Activated CD4-positive, alpha-beta T cell treated with anti-CD3 and anti-CD28 coated beads, Interleukin-2, amount 10 ng/mL, durations not matched to agents 24 days and 14 days (primary cell): ENCODE measurements at places on chromosomes 16 and 17.

DNA sequence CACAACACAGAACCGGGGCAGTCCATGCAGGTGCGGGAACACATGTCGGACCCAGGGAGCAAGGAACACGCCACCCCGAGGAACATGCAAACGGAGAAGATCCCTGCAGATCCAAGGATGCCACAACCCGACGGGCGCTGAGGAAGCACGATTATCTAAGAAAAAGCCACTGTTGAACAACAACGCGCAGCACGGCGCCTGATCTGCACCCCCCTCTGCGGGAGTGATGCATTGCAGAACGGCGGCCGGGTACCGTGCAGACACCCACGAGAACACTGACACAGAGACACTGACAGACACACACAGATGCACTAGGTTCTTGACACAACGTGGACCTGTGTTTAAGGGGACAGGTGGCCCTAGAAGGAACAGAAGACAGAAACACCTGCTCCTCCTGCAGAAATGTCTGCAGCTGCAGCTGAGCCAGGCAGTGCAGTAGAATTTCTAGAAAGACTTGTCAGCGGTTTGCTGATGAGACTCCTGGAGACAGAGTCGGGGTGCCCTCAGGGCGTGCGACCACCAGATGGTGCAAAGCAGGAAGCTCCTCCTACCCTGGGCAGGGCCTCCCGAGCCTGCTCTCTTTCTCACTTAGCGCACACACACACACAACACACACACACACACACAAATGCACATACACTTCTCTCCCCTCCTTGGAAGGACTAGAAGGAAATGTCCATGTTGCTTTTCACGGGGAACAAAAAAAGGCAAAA is 7.5 kb downstream of the NPTX1 start:
- DNase-seq: no peak
- H3K27ac ChIP-seq: no peak overlapping the region
- no peak overlapping the region for H3K4me3 ChIP-seq
- peaks cover 20% of the 10 kb centered on the region for H3K36me3 ChIP-seq
- H3K4me1 ChIP-seq: peaks cover 13% of the 10 kb centered on the region

DNA sequence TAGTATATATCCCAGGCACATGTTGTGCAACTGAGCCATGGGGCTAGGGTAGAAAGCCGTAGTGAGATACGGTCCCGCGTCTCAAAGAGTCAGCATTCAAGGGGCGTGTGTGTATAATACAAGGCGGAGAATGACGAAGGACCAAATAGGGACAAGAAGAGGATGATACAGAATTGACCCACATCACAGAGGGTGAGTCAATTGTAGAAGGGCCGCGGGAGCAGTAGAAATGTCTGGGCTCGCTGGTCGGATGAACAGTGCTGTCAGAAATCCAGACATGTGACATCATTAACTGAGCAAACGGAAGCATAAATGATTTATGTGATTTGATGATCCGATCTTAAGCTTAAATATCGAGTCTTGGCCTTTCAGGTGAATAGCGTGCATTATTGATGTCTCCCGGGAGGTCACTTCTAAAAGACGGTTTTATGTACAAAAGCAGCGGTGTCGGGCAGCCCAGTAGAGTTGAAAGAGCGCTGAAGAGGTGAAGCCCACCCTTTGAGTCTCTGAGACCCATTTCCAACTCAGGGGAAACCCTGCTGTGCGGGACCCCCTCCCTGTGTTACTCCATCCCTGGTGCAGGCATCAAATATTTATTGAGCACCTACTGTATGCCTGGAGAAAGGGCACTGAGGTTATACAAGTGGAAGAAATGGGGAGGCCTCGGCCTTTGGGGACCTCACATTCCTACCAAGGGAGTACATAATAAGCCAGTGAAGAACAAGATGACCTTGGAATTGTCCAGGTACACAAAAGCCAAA is 45.1 kb downstream of the ATP2C2 start:
- DNase-seq: no peak
- peaks cover 2% of the 10 kb centered on the region for H3K4me1 ChIP-seq
- no peak overlapping the region for H3K4me3 ChIP-seq
- peaks cover 3% of the 10 kb centered on the region for H3K27me3 ChIP-seq
- H3K27ac ChIP-seq: no peak overlapping the region

DNA sequence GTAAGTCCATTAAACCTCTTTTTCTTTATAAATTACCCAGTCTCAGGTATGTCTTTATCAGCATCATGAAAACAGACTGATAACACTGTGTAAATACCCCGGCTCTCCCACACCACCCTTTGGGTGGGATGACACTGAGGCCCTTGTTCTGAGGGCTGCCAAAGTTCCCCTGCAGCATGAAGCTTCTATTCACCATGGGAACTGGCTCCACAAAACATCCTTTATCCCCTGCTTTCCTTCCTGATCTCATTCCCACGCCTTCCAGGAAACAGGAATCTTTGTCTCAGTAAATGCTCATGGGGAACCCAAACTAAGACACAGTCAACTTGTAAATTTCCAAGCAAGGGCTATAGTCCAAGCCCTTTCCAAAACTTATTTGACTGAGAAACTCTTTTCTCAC is 88.4 kb downstream of the ABCC12 start:
- H3K27me3 ChIP-seq: no peaks in the 10 kb centered on the region
- H3K27ac ChIP-seq: no peak overlapping the region
- H3K4me3 ChIP-seq: no peak overlapping the region
- no peak for DNase-seq

DNA sequence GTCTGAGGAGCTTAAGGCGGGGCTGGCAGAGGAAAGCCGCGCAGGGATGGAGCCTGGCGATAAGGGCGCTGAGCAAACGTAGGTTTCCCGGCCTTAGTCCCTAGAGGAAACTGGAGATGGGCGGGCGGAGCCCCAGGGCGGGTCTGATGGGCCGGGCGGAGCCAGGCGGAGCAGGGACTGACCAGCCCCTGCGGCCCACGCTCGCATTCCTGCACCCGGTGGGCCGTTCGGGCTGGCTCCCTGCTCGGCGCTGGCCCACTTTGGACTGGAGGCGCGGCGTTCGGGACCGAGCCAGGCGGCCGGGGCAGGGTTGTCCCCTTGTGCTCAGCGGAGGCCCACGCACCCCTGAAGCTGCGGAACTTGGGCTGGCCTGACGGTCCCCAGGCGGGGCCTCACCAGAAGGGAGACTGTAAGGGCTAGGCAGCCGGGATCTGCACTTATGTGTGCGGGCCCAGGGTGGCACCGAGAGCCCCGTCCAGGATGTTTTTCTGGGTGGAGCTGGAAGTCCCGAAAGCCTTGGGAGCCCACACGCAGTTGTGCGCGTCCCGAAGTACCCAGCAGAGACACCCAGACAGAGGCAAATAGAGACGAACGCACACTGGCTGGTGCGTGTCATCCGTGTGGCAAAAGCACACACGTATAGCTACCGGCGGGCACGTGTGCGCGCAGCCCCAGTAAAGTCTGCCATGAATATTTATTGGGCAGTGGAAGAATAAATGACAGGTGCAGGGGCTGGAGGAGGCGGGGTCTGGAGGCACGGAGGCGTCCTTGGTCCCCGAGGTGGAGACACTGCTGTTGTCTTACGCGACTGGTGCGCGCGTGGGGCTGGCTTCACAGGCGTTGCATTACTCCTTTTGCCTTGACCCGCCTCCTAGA is 1.4 kb downstream of the PYDC1 start:
- peaks cover 21% of the 10 kb centered on the region for H3K4me1 ChIP-seq
- H3K27ac ChIP-seq: peak overlapping the region; percentile 51
- DNase-seq: peak; percentile 74
- H3K36me3 ChIP-seq: no peaks in the 10 kb centered on the region
- peak overlapping the region; percentile 84 for H3K4me3 ChIP-seq

DNA sequence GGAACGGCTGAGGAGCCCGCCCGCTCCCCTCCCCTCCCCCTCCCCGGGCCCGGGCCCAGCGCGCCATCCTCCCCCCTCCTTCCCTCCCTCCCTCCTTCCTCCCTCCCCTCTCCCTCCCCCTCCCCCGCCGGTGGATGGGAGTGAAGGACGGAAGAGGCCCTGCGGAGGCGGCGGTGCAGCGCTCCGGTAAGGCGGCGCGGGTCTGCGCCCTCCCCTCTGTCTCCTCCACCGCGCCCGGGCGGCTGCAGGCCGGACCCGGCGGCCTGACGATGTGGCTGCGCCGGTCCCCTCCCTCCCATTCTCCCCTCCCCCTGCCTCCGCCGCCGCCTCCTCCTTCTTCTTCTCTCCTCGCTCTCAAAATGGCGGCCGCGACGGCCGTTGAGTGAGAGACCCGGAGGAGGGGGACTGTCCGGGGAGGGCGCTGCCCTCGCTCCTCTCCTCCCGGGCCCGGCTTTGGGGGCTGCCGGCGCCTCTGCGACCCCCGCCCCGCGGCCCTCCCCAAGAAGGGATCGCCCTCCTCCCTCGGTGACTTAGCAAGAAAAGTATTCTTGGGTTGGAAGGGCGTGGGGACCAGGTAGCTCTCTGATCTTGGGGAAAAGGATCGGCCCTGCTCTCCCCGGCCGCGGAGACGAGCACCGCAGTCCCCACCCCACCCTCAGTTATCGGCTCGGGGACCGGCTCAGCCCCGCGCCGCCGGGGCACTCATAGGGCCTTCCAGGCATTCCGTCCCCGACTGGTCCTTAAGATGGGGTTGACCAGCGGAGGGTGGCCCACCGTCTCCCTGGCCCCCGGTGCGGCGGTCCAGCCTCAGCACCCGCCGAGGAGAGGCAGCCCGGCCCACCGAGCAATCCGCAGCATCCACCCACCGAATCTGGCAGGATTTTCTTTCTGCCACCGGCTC is 617 bp downstream of the PAFAH1B1 start:
- peak overlapping the region; percentile 92 for H3K27ac ChIP-seq
- peak; percentile 93 for DNase-seq
- H3K27me3 ChIP-seq: no peaks in the 10 kb centered on the region
- H3K36me3 ChIP-seq: peaks cover 15% of the 10 kb centered on the region
- H3K4me3 ChIP-seq: peak overlapping the region; percentile 90

GRCh38 chr17:66432411-66432957 is 130.1 kb downstream of the PRKCA start:
- H3K36me3 ChIP-seq: peaks cover 7% of the 10 kb centered on the region
- DNase-seq: no peak
- peaks cover 55% of the 10 kb centered on the region for H3K4me1 ChIP-seq
- H3K4me3 ChIP-seq: no peak overlapping the region
- H3K27ac ChIP-seq: peak overlapping the region; percentile 16

GRCh38 chr17:18218756-18219415 is 6.5 kb upstream of the LLGL1 start:
- no peak for DNase-seq
- no peaks in the 10 kb centered on the region for H3K4me1 ChIP-seq
- H3K27me3 ChIP-seq: no peaks in the 10 kb centered on the region
- no peak overlapping the region for H3K27ac ChIP-seq
- no peak overlapping the region for H3K4me3 ChIP-seq

GRCh38 chr16:24234737-24235136 is 21.4 kb upstream of the CACNG3 start:
- H3K27me3 ChIP-seq: no peaks in the 10 kb centered on the region
- no peak for DNase-seq

DNA sequence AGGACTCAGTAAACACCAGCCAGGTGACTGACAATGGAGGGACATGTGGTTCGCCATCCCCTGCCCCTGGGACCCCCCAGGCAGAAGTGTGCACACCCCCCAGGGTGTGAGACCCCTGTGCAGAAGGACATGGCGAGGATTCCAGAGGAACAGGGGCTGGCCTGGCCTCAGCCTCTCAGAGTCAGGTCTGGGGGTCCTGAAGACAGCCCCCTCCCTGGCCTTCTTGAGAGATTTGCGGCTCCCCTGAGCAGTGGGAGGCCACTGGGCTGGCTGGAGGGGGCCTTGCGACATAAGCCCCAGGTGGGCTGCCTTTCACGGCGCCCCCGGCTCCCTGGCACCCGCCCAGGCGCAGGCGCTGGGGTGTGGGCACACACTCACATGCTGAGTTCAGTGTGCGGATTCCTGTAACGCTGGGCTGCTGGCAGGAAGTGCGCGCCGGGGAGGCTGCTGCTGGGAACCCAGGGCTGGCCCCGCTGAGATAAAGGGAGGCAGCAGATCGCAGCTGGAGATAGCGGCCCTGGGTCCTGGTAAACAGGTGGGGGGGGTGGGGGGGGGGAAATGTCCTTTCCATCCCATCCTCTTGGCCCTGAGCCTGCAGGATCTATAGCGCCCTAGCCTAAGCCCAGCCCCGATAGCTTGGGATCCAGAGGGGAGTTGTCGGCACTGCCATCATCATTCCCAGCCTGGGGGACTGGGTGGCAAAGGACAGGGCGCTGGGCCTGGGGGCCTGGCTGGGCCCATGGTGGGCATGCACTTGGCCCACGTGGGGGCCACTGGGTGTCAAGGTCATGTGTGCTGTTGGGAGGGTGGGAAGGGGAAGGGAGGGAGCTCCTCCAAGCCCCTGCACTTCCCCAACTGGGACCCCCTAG is 27.1 kb downstream of the TMEM235 start:
- no peaks in the 10 kb centered on the region for H3K36me3 ChIP-seq
- H3K27me3 ChIP-seq: no peaks in the 10 kb centered on the region
- peak; percentile 94 for DNase-seq

- no peaks in the 10 kb centered on the region for H3K36me3 ChIP-seq
- DNase-seq: no peak
- H3K27me3 ChIP-seq: peaks cover 4% of the 10 kb centered on the region
- H3K4me1 ChIP-seq: no peaks in the 10 kb centered on the region
These were observed 20.9 kb upstream of the ABCC1 start for GRCh38 chr16:15928261-15929104.

DNA sequence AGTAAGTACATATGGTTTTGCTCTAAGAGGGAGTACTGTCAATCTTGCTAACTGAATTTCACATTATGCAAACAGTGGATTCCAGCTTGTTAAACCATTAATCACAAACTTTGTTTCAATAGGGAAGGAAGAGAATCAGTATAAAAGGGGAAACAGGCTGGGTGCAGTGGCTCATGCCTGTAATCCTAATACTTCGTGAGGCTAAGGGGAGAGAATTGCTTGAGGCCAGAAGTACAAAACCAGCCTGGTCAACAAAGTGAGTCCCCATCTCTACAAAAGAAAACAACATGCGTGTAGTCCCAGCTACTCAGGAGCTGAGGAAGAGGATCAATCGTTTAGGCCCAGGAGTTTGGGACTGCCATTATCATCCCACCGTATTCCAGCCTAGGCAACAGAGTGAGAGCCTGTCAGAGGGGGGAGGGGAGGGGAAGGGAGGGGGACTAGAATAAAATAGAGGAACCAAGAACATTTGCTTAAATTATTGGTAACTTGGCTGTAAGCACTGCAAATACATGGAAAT is 65.7 kb downstream of the FBXL20 start:
- H3K4me3 ChIP-seq: no peak overlapping the region
- H3K27ac ChIP-seq: no peak overlapping the region
- no peak for DNase-seq

DNA sequence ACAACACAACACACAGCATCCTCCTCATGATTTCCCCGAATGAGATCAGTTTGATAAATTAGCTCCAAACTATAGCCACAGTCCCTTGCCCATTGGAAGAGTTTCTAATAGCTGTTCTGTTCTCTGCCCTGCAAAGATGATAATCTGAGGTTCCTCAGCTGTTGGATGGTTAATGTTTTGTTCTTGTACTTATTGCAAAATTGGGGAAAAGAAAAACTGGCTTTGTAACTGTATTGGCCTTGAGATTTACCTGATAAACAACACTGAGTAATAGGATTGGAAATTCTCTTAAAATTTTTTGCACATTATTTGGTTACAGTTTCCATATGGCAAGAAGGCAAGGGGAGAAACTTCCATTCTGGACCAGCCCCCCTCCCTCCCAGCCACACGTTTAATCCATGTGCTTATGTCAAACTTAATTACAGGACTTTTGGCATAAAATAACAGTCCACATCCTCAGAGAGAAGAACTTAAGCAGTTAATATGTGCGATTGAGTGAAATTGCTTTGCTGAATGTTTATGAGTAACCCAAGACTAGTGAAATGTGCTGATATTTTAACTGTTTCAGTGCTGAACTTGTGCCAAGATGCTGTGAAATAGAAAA is 119.1 kb upstream of the ZFHX3 start:
- H3K36me3 ChIP-seq: no peaks in the 10 kb centered on the region
- no peak for DNase-seq
- peaks cover 3% of the 10 kb centered on the region for H3K27me3 ChIP-seq
- peaks cover 4% of the 10 kb centered on the region for H3K4me1 ChIP-seq
- no peak overlapping the region for H3K4me3 ChIP-seq
- no peak overlapping the region for H3K27ac ChIP-seq
